Posterior vena cava (tissue), 2 donors: ENCODE measurements at places on chromosomes 2 and 18.

- DNase-seq, result no peak
Observed at GRCh38 chr2:205660521-205661124, 21.7 kb upstream of the NRP2 start.

- no peak for DNase-seq
Observed at GRCh38 chr2:241560162-241560882, 1.8 kb downstream of the BOK start.

DNA sequence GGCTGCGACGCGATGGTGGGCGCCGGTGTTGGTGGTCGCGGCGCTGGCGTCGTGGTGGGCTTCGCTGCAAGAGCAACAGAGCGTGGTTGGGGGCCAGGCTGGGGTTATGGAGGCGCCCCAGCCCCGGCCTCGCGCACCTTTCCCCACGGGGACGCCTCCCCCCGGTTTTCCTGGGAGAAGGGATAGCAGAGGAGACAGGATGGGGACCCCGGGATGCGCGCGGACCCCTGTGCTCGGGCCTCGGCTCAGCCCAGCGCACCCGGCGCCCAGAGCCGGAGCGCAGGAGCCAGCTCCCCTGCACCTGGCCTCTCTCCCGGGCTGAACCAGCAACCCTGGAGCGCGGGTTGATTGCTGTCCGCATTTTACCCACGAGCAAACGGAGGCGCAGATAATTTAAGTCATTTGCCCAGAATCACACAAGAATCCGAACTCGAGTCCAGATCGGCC is 1.0 kb downstream of the CD8A start:
- no peak for DNase-seq

- no peak for DNase-seq
Observed at GRCh38 chr2:45300026-45300750, 290.9 kb upstream of the SIX2 start.

DNA sequence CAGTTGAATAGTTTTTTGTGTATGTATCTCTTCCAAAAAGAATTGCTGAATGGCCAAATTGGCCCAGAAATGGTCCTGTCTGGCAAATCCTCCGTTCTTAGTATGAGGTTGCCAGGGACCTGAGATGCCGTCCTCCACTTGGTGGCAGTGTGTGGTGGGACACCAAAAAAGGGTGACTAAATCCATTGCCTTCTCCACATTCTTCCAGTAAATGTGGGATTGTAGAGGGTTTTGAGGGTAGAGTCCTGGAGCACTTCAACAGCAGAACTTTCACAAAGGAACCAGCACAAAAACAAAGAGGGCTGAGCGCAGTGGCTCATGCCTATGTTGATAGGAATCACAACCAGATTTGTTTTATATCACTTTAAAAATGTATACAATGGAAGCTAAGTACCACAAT is 199.9 kb downstream of the BCL2 start:
- DNase-seq, result no peak

DNA sequence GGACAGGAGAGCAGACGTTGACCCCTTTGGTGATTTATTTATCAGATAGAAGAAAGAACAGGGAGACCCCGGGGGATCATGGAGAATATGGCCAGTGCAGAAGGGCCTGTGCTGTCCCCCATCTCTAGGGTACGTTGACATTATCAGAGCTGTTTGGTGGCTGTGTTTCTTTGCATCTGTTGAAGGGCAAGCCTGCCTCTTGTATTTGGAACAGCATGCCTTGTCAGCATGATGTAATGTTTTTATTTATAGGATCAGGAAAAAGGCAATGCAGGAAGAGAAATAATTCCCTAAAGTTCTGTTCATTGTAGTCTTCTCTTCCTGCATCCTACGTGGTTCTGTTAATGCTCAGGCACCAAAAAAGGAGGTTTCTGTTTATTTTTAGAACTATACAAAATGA is 49.8 kb upstream of the CABYR start:
- DNase-seq, result no peak

GRCh38 chr18:79798999-79799370 is 1.2 kb downstream of the KCNG2 start:
- peak; percentile 61 for DNase-seq

GRCh38 chr18:52694804-52695203 is 354.8 kb downstream of the DCC start:
- no peak for DNase-seq

DNA sequence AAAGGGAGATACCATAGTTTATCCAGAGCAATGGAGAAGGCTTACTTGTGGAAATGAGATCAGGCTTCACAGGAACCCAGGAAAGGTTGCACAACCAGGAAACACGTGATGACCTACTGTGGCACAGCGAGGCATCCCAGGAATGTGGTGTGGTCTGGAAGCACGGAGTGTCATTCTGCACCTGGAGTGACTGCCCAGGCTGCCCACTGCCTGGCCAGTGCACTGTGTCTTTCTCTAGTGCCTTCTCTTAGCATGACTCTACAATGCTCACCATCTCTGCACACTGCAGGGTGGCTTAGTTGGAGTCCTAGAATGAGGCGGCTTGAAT is 48.9 kb downstream of the CHST9 start:
- no peak for DNase-seq

GRCh38 chr2:60125611-60126426 is 427.6 kb downstream of the BCL11A start:
- DNase-seq, result no peak

DNA sequence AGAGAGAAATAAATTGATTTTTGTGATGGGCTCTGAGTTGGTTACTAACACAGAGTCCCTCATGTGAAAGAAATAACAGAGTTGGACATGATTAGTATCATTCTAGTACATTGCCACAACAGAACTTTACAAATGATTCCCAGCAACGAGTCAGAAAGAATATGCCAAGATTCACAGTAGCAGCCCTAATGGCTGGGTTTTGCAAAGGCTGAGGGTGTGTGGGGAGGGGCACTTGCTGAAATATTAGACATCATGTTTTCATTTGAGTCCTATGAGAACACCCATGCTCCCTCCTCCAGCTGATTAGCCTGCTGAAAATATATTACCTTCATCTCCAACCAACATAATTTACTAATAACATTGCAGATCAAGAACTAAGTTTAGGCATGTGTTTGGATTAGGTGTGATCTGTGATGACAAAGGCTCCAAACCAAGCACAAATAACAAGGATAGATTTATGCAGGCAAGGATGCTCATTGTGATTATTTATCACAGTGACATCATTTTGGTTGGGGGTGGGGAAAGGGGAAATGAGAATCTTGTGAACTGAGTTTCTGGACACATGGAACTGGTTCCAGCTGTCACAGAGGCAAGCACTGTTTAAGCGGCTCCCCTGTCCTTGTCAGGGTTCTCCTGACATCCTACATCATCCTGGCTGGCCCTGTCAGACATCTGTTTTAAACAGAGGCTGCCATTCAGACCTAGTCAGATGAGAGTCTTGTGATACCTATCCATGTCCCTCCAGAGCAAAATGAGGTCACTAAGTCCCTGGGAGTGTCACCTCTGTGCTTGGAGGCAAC is 205.8 kb upstream of the NCKAP5 start:
- no peak for DNase-seq
